NCI-H1048 (cell line): ENCODE measurements at places on chromosomes 7 and 10.

GRCh38 chr7:29480934-29481651 lies 82.5 kb upstream of the PRR15 start:
- no peak for DNase-seq

GRCh38 chr10:3948843-3949242 lies 163.8 kb upstream of the KLF6 start:
- no peak for DNase-seq

GRCh38 chr7:36207451-36208291 lies 54.6 kb downstream of the EEPD1 start:
- DNase-seq, result no peak

GRCh38 chr10:133261726-133262325 lies 14.8 kb downstream of the ADAM8 start:
- peak; percentile 27 for DNase-seq

DNA sequence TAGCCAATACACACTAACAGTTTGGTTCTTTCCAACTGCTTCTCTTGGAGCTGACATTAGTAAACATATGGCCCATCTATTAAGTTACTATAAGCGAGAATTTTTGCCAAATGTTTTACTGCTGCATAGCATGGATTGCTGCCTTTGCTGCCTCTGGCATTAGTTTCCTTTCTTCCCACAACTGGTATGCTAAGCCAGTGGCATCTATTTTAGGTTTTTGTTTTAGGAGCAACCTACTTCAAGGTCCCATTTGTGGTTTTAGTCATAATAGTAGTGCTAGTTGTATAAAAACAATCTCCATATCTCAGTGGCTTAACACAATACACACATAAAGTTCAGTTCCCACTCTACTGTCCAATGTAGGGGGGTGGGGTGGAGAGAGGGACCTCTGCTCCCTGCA lies 25.9 kb upstream of the PANK1 start:
- DNase-seq, result no peak

DNA sequence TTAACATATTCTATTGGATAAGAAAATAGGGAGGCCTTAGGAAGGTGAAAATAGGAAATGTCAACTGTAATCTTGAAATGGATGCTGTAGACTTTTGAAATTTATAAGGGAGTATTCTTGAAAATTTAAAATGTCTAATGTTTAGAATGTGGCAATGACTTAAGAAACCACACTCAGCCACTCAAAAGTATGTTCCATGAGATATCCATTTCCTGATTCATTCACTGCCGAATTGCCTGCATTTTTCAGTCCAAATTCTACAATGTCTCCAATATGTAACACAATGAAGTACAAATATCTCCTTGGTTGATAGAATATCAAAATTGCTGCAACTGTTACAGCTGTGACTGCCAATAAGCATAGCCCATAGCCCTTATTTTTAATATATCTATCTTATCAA lies 25.9 kb downstream of the PRKG1 start:
- DNase-seq, result no peak

- DNase-seq, result no peak
These were observed 431.2 kb upstream of the IGFBP3 start for GRCh38 chr7:46352004-46352954.

- DNase-seq, result no peak
These were observed 9.2 kb downstream of the INPP5A start for GRCh38 chr10:132546567-132547420.

DNA sequence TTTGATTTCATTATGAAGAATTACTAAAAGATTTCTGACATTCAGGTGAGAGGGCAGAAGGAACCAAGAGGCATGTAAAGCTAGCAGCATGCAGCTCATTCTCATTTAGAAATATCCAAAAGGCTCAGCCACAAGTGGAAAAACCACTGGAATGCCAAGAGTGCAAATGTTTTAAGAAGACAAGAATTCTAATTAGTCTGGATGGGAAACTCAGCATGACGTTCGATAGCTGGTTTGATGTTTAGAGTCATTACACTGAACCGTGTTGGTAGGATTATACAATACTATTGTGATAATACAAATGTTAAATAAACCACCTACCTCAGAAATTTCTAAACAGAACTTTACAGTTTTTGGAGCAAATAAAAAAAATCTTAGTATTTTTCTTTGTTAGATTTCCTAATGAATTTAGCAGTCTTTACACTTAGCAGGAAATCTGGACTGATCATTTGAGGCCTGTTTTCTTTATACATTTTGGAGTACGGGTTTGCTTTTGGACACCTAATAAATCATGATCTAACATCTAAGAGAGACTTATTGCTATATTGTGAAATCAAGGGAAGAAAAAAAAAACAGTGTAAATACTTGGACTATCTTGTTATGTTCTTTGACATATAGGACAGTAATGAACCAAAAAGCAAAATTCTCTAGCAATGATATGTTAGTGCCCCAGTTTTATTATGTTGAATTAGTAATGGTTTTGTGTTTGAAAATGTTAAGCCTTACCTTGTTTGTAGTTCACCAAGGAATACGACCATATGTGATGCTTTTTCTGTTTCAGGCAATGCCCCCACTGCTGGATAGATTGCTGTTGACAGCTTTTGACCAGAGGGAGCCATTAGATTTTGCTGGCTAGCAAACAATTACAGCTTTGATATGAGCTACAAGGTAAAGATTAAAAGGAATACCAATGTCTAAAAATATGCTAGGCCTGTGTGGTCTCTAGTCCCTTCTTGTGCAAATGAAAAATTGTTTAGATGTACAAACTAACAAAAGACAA lies 354.1 kb upstream of the SEMA3A start:
- DNase-seq, result no peak

DNA sequence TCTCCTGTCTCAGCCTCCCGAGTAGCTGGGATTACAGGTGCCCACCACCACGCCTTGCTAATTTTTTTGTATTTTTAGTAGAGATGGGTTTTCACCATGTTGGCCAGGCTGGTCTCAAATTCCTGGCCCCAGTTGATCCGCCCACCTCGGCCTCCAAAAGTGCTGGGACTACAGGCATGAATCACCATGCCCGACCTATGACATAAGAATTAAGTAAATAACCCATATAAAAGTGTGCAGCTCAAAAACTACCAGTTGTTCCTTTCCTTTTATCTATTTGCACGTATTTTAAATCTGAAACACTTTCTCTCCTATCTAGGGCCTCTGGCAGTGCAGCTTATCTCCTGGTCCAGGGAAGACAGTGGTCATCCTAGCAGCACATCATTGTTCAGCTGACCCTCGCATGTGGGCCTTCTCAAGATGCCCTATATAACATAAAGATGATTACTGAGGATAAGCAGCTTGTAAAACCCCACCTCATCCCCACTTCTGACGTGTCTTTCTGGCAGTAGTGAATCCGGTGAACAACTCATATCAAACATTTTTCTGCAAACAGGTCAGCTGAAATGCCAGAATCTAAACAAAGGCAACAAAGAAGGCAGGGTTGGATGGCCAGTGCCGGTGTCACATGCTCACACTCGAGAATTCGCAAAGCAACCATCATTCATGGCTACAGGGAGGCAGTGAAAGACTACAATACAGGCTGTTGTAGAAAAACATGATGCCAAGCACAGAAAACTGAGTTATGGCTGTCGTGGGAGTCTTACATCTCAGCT lies 36.0 kb upstream of the KCNIP2 start:
- DNase-seq, result no peak

DNA sequence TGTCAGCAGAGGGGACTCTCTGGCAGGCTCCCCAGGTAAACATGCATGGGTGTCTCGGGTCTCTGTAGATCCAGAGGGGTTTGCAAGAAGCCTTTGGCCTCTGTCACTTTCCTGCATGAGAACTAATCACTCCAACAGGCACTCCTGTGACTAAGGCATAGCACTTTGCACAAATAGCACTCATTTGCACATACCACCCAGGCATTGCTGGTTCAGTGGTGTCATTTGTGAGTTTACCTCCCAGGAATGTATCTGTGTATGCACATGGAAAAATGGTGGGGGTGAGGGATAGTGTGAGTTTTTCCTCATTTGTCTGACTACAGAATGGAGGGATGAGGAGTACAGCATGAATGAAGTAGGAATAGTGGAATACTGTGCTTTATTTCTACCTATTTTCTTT lies 39.5 kb downstream of the CNNM1 start:
- no peak for DNase-seq

DNA sequence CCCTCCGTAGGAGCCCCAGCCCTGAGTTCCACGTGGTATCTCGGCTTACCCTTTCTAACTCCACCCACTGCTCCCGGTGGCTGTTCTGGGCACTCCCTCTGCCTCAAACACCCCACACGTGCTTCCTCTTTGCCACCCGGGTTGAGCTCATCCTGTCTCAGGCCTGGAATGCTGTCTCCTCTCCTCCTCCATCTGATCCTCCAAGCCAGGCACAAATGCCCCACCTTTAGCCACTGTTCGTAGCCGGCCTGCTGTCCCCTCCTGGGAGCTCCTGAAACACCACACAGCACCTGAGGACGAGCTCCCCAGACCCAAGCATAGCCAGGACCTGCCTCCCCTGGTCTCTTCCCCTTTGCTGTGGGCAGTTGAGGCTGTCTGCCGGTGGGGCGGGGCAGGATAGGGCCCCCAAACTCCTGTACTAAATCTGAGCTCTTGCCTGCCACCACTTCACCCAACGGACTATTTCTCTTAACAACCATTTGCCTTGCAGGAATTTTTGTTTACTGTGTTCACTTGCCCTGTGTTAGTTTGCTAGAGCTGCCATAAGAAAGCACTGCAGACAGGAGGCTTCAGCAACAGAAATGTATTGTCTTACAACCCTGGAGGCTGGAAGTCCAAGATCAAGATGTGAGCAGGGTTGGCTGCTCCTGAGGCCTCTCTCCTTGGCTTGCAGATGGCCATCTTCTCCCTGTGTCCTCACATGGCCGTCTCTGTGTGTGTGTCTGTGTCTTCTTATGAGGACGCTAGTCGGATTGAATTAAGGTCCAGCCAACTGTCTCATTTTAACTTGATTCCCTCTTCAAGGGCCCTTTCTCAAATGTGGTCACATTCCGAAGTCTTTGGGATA lies 58.3 kb upstream of the SHH start:
- DNase-seq, result no peak

GRCh38 chr10:44786286-44786850 lies 124.8 kb upstream of the TMEM72 start:
- DNase-seq, result no peak

- DNase-seq, result no peak
These were observed 114.4 kb upstream of the CDK1 start for GRCh38 chr10:60663850-60664249.

GRCh38 chr10:76631036-76631670 lies 1006.5 kb downstream of the KCNMA1 start:
- no peak for DNase-seq

- DNase-seq, result no peak
These were observed 55.8 kb downstream of the TMEM26 start for GRCh38 chr10:61397175-61397986.

- DNase-seq, result no peak
These were observed 144.0 kb upstream of the MKLN1 start for GRCh38 chr7:131183611-131184119.

DNA sequence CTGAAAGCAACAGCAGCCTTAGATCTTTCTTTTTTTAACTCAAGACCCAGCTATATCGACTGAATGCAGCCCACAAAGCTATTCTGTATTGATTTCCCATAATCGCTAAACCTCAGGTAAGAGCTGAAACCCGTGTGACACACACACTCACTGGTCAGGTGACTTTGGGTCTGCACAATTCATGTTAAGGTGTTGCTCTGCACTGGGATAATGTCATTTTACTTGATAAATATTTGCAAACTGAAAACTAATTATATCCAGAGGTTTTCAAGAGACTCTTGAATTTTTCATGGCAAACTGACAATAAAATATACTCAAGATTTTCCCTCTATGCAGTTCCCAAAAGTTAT lies 33.1 kb downstream of the SCRN1 start:
- DNase-seq, result no peak

- no peak for DNase-seq
These were observed 281.1 kb upstream of the PFKP start for GRCh38 chr10:2786251-2786650.

DNA sequence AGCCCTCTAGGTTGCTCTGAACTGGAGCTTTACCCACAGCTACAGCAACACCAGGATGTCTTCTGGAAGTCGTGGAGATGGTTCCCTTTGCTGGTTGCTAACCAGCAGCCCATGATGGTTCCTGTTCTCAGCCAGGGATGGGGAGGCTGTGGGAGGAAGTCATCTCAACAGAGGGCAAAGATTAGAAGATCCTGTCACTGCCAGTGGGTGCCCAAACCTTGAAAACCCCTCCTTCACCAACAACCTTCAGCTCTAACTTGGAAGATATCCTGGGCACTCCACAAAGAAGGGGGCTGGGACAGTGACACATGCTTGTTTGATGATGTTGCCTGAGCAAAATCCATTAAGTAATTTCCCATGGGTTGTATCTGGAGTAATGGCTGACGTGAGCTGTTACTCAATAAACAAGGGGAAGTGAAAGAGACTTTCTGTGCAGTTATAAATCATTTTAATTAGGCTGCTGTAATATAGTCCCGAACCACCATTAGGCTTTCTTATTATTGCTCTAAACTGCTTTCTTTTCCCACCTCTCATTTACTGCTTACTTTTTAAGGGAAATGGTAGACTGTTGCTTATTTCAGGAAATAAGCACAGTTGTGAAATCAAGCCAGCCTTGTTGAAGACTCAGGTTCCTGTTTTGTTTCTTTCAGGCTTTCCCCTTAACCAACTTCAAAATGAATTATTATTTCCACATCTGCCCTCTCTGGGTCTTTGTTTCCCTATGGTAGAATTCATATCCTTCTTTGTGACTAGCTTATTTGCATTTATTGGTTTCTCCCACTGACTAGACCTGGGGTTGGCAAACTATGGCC lies 124.8 kb downstream of the PPP1R17 start:
- no peak for DNase-seq

DNA sequence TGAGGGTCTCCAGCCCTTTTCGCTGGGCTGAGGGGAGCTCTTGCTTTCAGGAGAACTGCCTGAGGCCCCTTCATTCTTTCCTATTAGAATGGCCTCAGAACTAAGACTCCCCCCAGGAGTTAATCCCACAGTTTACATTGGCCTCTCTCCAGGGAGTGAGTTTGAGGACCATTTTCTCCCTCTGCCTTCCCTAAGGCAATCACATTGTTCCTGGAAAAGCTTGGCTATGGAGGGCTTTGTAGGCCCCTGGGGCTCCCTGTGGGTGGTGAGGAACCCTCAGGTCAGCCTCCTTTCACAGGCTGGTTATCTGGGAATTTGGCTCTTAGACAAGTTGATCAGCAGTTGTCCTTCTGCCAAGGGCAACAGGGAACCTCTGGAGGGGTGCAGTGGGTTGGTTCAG lies 343.7 kb downstream of the RPS24 start:
- no peak for DNase-seq

GRCh38 chr10:86390337-86391120 lies 23.9 kb upstream of the GRID1 start:
- no peak for DNase-seq
